ENCODE measurements at places on chromosomes 5 and 9.

DNA sequence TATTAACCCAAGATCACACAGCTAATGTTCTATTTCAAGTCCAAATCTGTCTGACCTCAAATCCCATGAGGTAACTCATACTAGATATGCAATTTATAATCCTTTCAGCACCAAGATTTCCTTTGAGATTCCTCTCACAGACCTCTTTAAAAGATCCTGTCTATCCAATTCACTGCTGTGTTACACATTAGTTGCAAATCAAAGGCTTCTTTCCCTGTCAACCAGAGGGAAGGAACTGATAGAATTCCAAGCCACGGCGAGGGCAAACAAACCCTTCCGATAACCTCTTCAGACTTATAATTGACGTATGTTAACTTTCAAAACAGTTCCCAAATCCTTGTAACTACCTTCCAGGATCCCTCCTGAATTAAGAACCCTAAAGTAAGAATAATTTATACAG, 168.9 kb downstream of the DRD1 start:
- no peak for DNase-seq

DNA sequence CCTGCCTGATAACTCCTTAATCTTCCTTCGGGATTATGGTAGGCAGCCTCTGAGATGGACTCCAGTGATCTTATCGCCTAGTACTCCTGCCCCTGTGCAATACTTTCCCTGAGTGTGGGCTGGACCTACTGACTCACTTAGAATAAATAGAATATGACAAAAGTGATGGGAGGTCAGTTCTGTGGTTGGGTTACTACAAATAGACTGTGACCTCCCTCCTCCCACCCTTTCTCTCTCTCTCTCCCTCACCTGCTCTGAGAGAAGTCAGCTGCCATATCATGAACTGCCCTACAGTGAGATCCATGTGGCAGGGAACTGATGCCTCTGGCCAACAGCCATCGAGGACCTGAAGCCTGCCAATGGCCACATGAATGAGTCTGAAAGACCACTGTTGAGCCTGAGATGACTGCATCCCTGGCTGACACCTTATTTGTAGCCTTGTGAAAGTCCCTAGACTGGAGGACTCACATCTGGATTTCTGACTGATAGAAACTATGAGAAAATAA, 31.7 kb downstream of the NRG2 start:
- no peak for DNase-seq

GRCh38 chr9:33464045-33464636, 9.6 kb downstream of the NOL6 start:
- no peak for DNase-seq

- no peak for DNase-seq
These were observed 5.8 kb downstream of the LCN12 start for GRCh38 chr9:136957901-136958300.

- DNase-seq = no peak
These were observed 1647.4 kb upstream of the CDH9 start for GRCh38 chr5:28685794-28686193.

GRCh38 chr9:129874261-129875101, 39.2 kb downstream of the USP20 start:
- no peak for DNase-seq

- no peak for DNase-seq
These were observed 73.6 kb downstream of the FAM114A2 start for GRCh38 chr5:153964880-153965645.

- no peak for DNase-seq
These were observed 87.0 kb upstream of the ZNF462 start for GRCh38 chr9:106775960-106776359.

DNA sequence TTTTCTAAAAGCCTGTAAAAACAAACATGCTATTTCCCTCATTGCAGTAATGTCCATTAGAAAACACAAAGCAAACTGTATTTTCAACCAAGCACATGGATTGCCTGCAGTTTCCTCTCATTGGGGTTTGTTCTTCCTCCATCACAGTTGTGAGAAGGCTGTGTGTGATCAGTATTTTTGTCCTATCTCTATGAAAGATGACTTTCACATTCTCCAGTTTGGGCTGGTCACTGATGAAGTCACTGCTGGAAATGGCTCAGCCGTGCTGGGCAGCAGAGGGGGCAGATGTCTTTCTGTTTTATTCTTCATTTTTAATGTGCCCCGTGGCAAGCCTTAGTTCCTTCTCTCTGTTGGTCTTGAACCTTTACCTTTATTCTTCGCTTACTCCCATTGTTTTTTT, 288.9 kb upstream of the MPDZ start:
- DNase-seq = no peak

DNA sequence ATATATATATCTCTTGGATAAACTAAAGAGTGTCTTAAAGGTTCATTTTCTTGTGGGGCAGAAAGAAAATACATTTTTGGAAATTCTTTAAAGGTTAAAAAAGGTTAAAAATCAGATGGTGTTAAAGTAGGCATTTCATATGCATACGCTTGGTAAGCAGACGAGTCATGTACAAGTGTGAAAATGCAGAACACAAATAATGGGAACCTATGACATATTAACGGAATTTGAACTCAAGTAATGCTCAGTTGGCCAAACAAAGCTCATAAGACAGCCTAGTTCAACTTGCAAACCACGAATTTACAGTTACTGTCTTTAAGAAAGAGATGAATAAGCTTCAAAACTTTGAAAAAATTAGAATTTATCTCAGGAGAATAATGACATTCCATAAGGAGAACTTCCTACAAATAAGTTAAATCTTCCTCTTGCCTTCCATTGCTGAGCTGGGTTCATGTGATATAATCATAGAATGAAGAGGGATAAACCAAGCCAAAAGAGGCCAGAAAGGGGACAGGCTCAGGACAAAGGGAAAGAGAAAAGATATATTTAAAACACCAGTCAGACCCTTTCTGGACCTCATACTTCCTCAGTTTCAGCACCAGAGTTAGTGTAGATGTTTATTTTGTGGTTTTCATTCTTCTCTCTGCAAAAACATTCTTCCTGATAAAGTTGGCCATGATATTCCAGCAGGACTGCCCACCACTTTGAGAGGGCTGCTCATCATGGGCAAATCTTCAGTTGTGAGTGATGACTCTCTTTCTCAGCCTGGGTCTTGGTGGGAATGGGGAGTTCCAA, 256.7 kb upstream of the CD180 start:
- no peak for DNase-seq

DNA sequence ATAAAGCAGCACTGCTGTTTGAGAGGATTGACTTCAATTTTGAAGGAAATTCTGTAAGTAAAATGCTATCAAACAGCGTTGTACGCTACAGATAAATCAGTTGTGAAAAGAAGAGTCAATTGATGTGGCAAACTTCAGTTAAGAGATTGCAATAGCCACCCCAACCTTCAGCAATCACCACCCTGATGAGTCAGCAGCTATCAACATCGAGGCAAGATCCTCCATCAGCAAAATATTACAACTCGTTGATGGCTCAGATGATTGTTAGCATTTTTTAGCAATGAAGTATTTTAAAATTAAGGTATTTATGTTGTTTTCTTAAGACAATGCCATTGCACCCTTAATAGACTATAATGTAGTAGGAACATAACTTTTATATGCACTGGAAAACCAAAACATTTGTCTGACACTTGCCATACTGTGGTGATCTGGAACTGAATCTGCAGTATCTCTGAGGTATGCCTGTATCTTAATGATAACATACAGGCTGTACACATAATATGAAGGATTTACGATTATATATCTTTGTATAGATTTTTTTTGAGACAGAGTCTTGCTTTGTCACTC, 47.5 kb downstream of the VPS13A start:
- no peak for DNase-seq

DNA sequence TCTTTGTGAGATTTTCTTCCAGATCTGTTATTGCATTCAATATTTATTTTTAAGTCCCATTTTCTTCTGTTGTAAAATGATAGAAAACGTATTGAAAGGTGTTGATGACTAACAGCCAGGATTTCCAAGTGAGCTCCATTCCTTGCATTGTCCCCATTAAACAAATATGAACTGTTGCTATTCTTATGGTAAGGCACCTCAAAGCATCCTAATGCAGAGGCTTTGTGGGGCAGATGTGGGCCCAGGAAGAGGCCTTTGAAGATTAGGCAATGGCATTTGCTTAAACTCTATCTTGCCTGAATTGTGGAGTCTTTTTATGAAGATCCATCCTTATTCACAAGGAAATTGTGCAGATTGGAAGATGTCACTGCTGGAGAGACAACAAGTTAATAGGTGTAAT, 38.9 kb downstream of the NTRK2 start:
- DNase-seq = no peak

GRCh38 chr5:133396187-133396741, 216.1 kb downstream of the FSTL4 start:
- DNase-seq = no peak

DNA sequence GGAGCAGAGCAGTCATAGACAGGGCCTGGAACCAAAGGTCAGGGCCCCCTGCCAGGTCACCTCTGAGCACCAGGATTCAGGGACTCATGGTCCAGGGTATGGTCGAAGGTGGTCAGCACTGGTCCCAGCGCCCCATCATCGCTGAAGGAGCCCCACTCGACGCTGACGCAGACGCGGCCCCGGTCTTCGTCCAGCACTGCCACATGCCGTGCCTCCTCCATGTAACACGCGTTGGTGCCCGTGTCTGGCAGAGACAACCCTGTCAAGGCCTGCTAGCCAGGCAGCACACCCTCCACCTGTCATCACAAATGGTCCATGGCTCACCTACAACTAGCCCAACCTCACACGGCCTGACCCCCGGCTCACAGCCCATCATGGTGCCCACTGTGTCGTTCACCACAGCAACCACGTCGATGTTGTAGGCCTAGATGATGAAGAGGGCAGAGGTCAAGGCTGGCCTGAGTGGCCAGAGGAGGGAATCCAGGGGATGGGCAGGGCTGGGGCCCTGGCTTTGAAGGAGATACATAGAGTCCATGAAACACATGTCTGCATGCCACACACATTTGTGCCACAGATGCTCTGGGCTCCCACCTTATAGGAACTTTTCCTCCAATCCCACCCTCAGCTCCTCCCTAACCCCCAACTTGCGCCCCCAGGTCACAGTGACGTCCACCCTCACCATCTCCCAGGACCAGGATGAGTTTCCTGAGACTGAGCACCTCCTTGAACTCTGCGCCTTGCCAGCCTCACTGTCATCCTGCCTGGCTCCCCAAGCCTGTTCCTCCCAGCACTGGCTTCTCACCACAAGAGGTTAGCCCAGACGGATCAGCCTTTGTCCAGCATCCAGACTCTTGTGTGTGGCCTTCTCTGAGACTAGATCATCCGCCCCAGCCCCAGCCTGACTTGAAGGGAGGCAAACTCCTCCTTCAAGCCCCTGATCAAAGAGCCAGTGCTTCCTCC, 9.5 kb downstream of the HK3 start:
- no peak for DNase-seq

DNA sequence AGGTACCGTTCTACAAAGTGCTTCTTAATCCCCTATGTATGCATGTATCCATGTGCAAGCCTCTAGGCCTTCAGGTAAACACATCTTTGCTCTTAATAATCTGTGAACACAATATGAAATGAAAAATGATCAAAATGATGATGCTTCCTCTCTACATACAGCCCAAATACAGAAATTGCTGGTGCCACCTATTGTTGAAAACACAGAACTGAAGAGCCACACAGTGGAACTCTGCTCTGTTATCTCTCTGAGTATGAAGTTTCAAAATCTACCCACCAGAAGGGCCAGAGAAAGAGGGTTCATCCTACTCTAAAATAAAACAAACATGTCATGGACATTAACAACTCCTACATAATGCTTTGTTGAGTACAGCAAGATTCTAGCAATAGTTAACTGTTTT, 71.3 kb downstream of the GLIS3 start:
- DNase-seq = no peak

- DNase-seq = no peak
These were observed 16.9 kb upstream of the COL5A1 start for GRCh38 chr9:134624621-134625181.

DNA sequence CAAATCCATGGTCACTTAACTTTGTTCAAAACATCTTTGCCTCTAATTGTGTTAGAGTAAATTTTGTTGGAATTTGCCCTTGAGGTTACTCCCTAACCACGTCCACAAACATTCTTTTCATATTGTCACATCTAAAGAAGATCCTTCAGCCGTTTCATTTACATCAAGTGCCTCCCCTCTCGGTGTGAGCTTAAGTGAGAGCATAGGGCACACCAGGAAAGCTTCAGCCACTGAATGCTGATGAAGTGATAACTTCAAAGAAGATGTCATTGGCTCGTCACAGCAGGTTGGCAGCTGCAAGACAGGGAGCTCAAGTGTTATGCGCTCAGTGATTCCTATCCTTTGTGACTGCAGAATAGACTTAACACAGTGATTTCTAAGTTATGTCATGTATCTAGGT, 49.6 kb upstream of the ADAMTS19 start:
- no peak for DNase-seq

DNA sequence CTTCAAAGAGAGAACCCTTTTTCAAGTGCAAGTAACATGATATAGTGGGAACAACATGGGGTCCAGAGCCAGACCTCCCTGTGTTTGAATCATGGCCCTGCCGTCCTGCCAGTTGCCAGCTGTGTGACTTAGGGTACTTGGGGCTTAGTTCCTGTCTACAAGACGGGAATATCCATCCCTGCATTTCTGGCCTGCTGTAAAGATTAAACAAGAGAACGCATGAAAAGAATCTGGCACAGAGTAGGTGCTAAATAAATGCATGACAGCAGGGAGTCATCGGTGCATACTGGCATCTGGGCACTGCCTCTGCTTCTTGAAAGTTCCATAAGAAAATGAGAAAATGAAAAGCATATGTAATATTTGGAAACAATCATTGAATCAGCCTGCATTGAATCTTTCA, 77.8 kb upstream of the PRRC1 start:
- no peak for DNase-seq

DNA sequence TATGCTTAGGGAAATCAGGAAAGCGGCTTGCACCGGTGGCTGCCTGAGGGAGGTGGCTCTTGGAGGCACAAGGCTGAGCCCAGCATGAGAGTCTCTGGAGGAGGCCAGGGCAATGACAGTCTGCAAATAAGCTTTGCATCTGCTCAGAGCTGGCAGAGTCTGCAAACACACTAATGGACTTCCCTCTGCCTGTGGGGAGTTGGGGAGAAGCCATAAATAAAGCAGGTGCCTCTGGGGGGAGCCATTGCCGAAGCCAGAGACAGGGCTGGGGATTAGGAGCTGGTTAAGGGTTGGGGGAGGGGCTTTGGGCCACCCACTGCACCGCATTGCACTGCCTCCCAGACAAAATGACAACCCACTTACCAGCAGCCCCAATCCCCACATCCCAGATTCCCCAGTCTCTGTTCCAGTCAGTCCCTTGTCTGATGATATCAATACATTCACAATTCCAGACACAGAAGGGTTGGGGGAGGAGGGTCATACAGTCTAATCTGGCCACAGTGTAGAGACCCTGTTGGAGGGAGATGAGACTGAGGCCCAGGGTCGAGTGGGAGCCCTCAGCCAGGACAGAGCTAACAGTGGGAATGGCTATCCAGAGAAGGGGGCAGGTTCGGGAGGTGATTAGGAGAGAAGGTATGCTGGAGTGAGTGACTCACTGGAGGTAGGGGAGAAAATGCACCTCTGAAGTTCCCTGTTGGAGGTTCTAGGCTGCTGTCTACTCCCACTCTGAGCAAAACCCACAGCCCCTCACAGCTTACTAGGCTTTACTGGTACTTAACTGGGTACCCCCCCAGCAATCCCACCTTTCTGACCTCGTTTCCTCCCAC, 53.7 kb downstream of the PAX5 start:
- DNase-seq = no peak
